ENCODE measurements at places on chromosomes 7 and 10.

DNA sequence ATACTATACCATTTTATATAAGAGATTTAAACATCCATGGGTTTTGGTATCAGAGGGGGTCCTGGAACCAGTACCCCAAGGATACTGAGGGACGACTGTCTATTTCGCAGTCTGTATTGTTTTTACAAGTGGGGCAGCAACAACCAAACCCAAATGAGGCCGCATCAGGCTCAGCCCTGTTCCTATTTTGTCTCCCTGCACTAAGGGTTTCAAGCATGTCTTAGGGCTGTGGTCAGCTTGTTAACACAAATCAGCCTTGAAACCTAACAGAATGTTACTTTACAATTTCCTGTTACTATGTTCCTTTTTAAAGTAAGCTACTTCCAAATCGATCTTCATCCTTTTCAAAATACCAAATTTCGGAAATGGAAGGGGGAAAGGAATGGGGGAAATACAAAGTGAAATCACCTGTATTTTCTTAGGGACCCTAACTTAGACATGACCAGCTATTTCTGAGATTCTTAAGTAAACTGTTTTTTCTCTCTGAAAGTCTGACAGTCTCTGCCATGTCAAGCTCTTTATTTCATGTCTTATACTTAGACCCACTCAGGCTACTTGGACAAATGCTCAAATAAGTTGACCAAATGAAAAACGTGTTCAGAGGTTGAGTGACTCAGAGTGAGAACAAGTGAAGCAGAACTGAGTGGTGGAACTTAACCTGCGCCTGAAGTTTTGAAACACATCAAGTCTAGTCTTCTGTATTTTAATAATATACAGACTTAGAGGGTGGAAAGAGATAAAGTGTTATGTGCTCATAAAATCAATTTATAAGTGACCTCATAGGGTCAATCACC is 75.8 kb downstream of the C1GALT1 start:
- DNase-seq: no peak

DNA sequence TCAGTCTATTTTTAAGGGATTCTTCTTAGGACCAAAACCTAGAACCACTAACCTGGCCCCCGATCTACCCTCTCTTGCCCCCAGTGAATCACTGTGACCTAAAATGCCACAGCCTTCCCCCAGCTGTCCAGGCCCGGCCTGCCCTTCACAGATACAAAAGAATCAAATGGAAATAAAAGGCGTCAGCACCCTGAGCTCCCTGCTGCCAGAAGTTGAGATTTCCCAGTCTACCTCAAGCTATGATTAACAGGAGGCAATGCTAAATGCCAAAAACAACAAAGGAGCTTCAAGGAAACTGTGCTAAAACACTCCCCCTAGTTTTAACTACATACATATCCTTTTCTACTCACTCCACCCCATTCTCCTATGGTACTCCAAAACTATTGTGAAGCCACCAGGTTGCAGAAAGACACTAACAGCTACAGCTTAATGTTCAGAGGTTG is 67.8 kb downstream of the GSAP start:
- DNase-seq: no peak

GRCh38 chr7:44847509-44847919 is 373 bp downstream of the H2AZ2 start:
- DNase-seq: peak; percentile 67

DNA sequence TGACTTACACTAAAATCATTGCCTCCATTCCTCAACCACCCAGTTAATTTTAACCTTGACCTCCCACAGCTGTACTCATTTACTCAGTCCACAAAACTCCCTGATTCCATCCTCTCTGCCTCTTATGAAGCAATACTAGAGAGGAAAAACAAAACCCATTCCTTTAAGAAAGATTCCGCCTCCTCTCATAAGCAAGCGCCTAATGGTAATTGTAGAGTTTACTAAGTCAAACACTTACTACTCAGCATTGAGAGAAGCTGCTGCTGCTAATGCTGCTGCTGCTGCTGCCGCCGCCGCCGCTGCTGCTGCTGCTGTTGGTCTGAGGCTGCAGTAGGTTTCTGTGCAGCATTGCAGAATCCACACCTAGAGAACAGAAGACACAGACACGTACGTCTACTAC is 2.1 kb upstream of the ADD3 start:
- DNase-seq: peak; percentile 76

- no peak for DNase-seq
Observed at GRCh38 chr7:23893942-23894891, 184.2 kb downstream of the STK31 start.

DNA sequence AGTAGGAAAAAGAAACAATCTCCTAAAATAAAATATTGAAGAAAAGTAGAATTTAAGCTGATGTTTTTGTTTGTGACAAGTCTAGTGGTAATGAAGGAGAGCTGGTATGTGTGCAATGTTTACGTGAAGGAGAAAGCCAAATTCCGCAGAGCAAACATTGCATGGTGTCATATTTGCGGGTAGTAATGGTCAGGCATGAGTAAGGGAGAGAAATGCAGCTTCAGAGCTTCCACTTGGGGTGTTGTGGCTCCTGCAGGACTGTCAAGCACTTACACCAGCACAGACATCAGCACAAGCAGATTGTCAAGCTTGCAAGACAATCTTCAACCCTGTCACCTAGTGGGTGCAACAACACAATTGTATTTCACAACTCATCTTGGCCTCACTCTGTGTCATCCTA is 136.5 kb upstream of the ETV1 start:
- no peak for DNase-seq

GRCh38 chr10:88150339-88150738 is 286.9 kb downstream of the PTEN start:
- DNase-seq: peak; percentile 55

GRCh38 chr7:95482424-95482823 is 3.3 kb upstream of the ASB4 start:
- DNase-seq: no peak

- DNase-seq: no peak
Observed at GRCh38 chr10:132105302-132105995, 39.7 kb downstream of the JAKMIP3 start.

- peak; percentile 69 for DNase-seq
Observed at GRCh38 chr10:113267619-113268562, 285.0 kb upstream of the HABP2 start.

- DNase-seq: no peak
Observed at GRCh38 chr10:19971343-19972052, 155.3 kb downstream of the PLXDC2 start.

GRCh38 chr7:43015301-43015700 is 83.1 kb downstream of the MRPL32 start:
- no peak for DNase-seq

GRCh38 chr7:35982600-35982999 is 170.5 kb upstream of the EEPD1 start:
- DNase-seq: no peak

DNA sequence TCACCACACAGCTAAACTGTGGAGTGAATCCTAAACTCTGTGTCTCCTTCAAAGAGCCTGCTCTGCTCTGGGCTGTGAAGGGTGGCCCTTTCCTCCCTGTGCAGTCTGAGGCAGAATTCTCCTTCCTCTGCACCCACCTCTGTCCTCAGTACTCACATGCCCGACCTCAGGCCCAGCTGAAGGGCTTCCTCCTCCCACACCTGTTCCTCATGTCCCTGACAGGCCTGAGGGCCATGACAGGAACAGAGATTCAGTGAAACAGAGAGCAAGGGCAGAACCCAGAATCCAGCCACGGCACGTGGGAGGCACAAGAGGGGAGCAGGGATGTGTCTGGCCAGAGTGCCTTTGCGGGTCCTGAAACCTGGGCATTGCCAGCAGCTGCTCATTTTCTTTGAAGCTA is 13.9 kb downstream of the CREB3L2 start:
- no peak for DNase-seq

- DNase-seq: no peak
Observed at GRCh38 chr10:106555599-106555998, 608.9 kb downstream of the SORCS1 start.

DNA sequence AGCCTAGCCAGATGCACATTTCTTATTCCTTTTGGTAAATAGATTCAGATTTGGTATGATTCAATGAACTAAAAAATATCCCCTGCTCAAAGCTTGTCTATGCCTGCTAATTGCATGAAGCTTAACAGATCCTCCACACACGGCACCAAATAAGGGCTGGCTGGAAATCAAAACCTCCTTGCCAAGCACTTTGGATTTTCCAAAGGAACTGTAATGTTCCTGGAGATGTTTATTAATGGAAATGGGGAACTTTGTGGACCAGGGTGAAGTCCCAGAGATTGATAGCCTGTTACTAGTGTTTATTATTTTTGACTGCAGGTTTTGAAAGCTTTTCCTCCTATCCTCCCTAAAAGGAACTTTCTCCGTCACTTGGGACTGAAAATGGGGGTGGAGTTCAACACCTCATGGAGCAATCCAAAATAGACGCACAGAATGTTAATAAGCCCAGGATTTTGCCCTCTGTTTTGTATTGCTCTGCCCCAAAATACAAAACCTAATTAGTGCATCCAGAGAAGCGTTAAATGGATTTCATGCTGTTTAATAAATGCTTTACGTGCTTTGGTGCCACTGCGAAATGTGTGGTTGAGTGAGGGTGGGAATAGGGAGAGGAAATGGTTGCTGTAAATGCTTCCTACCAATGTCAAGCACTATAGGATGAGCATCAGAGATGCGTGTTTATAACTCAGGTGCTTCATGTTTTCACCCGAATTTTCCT is 1027.7 kb downstream of the LRMDA start:
- no peak for DNase-seq

- no peak for DNase-seq
Observed at GRCh38 chr10:67306588-67307205, 380.9 kb downstream of the LRRTM3 start.

DNA sequence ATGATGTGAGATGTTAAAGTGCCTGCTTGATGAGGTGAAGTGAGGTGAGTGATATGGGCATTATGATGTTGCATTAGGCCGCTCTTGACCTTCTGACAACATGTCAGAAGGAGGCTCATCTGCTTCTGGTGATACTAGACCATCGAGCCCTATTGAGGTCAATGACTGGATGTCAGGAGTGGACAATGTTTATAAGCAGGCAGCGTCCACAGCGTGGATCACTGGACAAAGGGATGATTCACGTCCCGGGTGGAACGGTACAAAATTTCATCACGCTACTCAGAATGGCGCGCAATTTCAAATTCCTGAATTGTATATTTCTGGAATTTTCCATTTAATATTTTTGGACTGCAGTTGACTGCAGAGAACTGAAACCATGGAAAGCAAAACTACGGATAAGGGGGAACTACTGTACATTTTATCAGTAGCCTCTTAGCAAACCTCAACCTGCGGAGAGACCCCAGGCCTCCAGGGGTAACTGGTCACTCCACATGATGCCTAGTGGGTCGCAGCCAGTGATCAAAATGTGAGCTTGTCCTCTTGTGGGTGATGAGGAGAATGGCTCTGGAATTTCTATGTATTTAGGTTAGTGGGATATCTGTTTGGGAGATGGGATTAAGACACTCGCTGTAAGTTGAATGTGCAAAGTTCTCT is 5.7 kb upstream of the ZCCHC24 start:
- no peak for DNase-seq

GRCh38 chr10:1362589-1363445 is 306.6 kb downstream of the WDR37 start:
- no peak for DNase-seq

DNA sequence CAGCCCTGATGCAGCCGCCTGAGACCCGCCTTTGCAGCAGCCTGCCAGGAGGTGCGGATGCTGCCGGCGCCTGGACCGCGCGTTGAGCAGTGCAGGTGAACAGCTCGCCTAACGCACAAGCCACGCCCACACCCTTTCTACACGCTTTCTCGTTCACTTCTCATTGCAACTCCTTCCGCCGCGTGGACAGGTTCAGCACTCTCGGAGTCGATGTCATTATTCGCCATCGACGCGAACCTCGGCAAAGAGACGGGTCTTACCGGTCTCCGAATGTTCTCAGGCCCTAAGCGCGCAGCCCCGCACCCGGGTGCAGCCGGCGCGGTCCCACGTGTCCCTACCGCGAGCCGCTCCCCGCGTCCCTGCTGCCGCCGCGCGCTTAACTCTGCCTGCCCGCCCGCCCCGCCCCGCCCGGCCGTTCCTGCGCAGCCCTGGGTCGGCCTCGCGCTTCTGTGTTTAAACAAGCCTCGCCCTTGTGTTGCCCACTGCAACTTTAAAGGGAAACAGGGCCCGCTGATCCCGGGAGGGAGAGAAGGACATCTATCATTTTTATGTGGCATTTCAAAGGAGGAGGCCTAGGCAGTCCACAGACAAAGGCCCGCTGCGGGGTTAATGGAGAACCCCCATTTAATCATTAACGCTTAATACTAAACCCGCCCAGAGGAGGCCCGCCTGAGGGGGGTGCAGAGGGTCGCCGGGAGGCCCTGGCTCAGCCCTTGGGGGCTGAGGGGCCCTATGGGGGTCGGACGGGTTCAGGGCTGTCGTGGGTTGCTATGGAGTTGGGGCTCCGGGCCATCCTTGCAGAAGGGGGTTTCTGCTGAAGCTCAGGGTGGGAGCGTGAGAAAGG is 128.5 kb downstream of the WDR11 start:
- no peak for DNase-seq

DNA sequence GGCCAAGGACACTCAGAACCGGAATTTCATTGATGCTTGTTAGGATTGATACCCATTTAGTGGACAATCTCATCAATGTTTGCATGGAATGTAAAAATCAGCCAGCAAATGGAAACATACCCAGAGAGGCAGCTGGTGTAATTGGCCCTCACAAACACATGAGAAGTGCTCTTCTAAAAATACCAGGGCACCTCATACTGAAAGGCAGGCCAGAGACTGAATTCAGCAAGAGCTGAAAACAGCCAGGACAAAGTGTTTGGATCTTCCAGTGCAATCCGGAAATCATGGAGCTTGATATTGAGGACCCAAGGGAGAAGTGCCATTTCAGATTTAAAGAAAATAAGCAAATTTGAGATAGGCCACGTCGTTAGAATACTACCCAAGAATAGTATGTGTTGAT is 498.6 kb downstream of the GALNT17 start:
- no peak for DNase-seq
